ENCODE measurements at places on chromosomes 7 and 10. TPM values are rescaled to one million over a fixed set of nuclear protein-coding genes. Genes with fewer than 3 reads are reported as not detected.

Gene LIPJ
- total RNA-seq = not detected

DNA sequence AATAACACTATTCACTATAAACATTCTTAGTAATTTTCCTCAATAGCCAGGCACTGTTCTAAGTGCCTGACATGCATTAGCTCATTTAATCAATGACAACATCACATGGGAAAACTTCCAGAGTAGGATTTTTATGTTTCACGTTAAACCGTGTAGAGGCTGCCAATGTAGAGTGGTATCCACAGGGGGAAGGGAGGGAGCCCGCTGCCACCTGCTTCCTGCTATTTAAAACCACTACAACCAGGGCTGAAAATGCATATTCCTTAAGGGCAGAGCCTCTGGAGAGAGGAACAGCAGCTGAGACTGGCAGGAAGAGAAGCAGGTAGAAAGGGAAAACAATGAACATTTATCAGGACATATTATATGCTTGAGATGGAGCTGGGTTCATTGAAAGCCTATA is 684.3 kb upstream of the AUTS2 start:
- H3K4me1 ChIP-seq = no peaks in the 10 kb centered on the region
- no peak overlapping the region for H3K4me3 ChIP-seq
- DNase-seq = no peak
- H3K27me3 ChIP-seq = no peaks in the 10 kb centered on the region
- no peaks in the 10 kb centered on the region for H3K36me3 ChIP-seq

- H3K36me3 ChIP-seq = no peaks in the 10 kb centered on the region
- H3K27me3 ChIP-seq = no peaks in the 10 kb centered on the region
Measured at GRCh38 chr7:108310351-108310750, 145.9 kb downstream of the NRCAM start.

Gene PFKFB3
- 82.2 TPM for total RNA-seq

Gene GPR15LG
- not detected for total RNA-seq

DNA sequence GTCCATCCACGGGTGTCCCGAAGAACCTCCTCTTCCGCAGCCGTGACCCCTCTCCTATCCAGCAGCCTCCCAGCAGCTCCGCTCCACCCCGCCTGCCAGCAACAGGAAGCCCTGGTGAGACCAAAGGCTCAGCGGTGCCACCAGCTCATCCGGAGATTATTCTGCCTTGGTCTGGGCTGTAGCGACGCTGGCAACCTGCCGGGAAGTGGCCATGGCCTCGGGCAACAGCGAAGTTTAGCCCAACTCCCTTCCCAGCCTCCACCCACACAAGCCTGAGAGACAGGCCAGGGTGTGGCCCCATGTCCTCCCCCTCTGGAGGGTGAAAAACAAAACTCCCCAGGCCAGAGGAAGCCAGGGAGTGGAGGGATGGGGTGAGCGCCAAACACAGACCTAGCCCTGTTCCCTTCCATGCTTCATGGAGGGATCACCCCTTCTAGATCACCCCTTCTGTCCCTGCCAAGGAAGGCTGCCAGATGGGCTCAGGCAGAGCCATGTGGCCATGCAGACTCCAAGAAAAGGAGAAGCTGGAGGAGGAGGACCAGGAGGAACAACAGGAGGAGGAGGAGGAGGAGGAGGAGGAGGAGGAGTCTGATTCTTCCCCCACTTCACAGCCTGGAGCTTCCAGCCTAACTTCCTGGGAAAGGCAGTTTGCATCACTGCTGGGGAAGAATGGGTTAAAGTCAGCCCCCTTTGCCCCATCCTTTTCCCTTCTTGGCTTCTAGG is 918 bp downstream of the CALHM2 start:
- peak; percentile 65 for DNase-seq
- H3K4me3 ChIP-seq = peak overlapping the region; percentile 83
- H3K36me3 ChIP-seq = peaks cover 46% of the 10 kb centered on the region
- H3K4me1 ChIP-seq = peaks cover 65% of the 10 kb centered on the region
- H3K27me3 ChIP-seq = no peaks in the 10 kb centered on the region
- H3K27ac ChIP-seq = peak overlapping the region; percentile 92

DNA sequence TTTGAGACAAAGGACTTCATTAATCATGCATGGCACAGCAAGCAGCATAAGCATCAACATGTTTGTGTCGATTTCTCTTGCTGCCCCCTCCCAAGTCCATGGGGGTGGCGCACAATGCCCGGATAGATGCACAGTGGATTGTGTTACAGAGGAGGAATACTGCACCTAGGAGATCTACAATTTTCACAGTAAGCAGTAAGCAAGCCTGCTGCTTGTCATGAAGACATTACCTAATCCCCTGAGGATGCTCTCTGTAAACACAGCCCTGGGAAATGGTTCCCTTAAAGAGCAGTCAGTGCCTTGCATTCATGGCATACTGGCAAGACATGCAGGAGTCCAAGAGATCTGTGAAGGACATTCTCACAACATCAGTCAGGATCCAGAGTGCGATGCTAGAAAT is 137.7 kb downstream of the ETV1 start:
- H3K4me1 ChIP-seq = peaks cover 16% of the 10 kb centered on the region
- H3K4me3 ChIP-seq = no peak overlapping the region
- DNase-seq = no peak
- no peaks in the 10 kb centered on the region for H3K36me3 ChIP-seq
- H3K27me3 ChIP-seq = no peaks in the 10 kb centered on the region
- no peak overlapping the region for H3K27ac ChIP-seq

Gene FAM20C
- total RNA-seq = 0.29 TPM

DNA sequence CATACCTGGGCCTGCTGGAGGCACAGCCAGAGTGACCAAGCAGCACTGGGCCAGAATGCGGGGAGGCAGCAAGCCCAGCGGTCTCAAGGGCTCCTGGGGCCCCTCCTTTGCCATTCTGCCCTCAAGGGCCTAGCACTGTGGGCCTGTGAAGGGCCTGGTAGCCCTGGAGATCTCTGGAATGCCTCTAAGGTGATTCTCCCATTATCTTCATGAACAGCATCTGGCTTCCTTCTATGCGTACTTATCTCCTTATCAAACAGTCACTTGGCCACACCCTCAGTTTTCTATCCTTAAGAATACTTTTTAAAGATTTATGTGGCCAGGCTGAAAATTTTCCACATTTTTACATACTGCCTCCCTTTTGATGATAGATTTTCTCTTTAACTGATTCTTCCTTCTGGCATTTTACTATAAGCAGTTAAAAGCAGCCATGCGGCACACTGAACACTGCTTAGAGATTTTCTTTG is 67.5 kb upstream of the CCNY start:
- H3K27me3 ChIP-seq = no peaks in the 10 kb centered on the region
- no peak for DNase-seq
- H3K36me3 ChIP-seq = no peaks in the 10 kb centered on the region
- peaks cover 8% of the 10 kb centered on the region for H3K4me1 ChIP-seq
- no peak overlapping the region for H3K4me3 ChIP-seq
- no peak overlapping the region for H3K27ac ChIP-seq

Gene STEAP1
- not detected for total RNA-seq

DNA sequence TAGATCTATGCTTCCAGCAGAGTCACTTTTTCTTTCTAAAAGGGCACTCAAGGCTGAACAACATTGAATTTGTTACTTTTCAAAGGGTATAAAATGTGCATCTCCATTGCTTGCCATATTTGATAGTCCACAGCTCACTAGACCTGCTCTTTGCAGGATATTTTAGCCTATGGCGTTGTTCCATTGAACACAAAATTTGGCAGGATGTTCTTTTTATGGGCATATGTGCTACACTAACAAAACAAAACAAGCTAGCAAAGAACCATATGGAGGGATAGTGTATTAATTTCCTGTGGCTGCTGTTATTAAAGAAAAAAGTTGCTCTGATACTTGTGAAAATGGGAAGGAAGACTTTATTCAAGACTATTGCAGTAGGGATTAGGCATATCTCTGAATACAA is 828.7 kb downstream of the TYW1 start:
- DNase-seq = no peak
- H3K27me3 ChIP-seq = no peaks in the 10 kb centered on the region
- no peaks in the 10 kb centered on the region for H3K4me1 ChIP-seq
- no peak overlapping the region for H3K4me3 ChIP-seq
- H3K36me3 ChIP-seq = no peaks in the 10 kb centered on the region
- H3K27ac ChIP-seq = no peak overlapping the region

DNA sequence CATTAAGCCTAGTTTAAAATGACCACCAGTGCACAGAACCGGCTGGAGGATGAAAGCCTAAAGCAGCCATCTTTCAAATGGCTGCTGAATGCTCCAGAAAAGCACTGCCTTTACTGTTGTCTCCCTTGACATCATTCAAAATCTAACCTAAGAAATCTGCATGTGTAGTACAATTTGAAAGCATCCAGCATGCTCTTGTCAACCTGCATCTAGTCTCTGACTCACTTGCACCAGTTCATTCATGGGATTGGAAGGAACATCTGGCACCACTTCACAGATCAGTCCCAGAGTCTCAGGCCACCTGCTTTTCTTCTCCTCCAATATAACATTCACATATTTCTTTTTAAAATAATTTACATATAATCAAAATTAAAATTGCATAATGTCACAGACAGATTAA is 76.2 kb downstream of the RNF133 start:
- no peaks in the 10 kb centered on the region for H3K4me1 ChIP-seq
- no peak overlapping the region for H3K4me3 ChIP-seq
- DNase-seq = no peak
- H3K36me3 ChIP-seq = no peaks in the 10 kb centered on the region

DNA sequence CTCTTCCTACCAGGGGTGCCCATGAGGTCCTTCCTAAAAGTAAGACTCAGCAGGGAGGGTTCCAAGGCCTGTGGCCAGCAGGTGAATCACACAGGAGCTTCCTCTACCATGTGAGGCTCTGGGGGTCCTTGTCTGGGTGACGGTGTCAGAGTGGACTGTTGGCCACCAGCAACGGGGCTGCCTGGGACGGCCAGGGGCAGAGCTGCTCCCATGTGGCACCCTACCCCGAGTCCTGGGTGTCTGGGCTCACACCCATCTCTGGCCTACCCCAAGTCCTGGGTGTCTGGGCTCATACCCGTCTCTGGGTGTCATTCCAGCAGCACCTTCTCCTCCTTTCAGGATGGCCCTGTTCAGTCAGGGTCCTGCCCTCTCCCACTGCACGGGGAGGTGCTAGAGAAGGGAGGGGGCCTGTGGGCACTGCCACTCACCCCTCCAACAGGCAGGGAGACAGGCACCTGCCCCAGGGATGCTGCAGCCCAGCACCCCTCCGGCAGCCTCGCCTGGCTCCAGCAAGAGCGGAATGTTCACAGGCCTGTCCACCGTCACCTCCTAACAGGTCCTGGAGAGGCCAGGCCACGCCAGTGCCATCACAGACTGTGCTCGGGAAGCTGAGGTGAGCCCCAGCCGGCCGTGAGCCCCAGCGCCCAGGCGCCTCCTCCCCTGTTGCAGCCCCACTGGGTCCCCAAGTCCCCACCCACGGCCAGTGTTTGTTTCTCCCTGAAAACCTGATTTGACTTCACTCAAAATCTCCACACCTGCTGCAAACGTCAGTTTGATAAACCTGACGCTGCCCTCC is 143.7 kb downstream of the PTPRN2 start:
- H3K36me3 ChIP-seq = no peaks in the 10 kb centered on the region
- H3K27me3 ChIP-seq = no peaks in the 10 kb centered on the region
- no peaks in the 10 kb centered on the region for H3K4me1 ChIP-seq
- no peak for DNase-seq
- no peak overlapping the region for H3K27ac ChIP-seq

DNA sequence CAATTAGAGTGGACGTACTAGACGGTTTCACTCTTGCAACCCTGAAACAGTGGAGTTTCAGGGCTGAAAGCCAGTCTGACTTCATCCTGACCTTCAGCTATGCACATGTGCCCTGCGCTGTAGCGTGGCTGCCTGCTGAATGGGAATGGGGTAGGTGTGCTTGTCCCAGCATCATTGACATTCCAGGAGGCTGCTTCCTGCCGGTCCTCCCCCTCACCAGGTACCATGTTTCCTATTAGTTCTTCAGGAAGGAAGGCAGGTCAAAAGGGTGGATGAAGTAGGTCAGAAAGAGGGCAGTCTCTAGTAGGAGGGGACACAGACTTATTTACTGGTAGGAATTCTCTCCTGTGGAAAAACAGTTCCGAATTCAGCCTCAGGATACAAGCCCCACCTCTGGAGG is 551.8 kb upstream of the GALNT17 start:
- no peak for DNase-seq
- no peak overlapping the region for H3K27ac ChIP-seq
- no peaks in the 10 kb centered on the region for H3K4me1 ChIP-seq

GRCh38 chr7:39733881-39734632 is 110.7 kb downstream of the RALA start:
- H3K36me3 ChIP-seq = no peaks in the 10 kb centered on the region
- H3K4me3 ChIP-seq = peak overlapping the region; percentile 83
- DNase-seq = no peak
- peak overlapping the region; percentile 98 for H3K27ac ChIP-seq

- H3K4me3 ChIP-seq = no peak overlapping the region
- no peaks in the 10 kb centered on the region for H3K27me3 ChIP-seq
- no peaks in the 10 kb centered on the region for H3K36me3 ChIP-seq
- no peak for DNase-seq
- no peak overlapping the region for H3K27ac ChIP-seq
Measured at GRCh38 chr10:126302476-126302756, 85.9 kb downstream of the ADAM12 start.

Gene SFRP5
- total RNA-seq = not detected

- DNase-seq = no peak
- no peaks in the 10 kb centered on the region for H3K4me1 ChIP-seq
- no peaks in the 10 kb centered on the region for H3K27me3 ChIP-seq
Measured at GRCh38 chr10:122632031-122632430, 67.6 kb downstream of the C10orf120 start.

GRCh38 chr10:69961881-69962745 is 90.5 kb upstream of the MACROH2A2 start:
- H3K27ac ChIP-seq = no peak overlapping the region
- no peaks in the 10 kb centered on the region for H3K36me3 ChIP-seq
- peaks cover 7% of the 10 kb centered on the region for H3K27me3 ChIP-seq

DNA sequence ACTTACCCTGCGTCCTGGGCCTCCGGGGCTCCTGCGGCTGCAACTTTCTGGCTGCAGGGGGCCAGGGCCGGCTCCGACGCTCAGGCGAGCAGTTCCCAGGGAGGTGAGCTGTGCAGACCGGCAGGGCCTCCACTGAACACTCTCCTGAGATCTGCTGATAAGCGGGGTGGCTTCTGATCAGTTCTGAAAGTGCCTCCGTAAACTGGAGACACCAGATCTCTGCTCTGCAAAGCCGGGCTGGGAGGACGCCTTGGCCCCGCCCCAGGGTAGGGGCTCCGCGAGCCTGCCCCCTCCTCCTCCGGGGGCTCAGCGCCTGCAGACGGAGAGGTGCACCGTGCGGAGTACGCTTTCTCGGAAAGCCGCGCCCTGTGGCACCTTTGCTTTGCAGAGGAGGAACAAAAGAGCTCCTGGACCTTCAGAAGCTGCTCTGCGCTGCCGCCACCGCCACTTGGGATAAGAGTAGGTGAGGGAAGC is 141.3 kb upstream of the VKORC1L1 start:
- peaks cover 5% of the 10 kb centered on the region for H3K36me3 ChIP-seq
- H3K4me3 ChIP-seq = peak overlapping the region; percentile 10
- H3K27ac ChIP-seq = no peak overlapping the region
- peak; percentile 39 for DNase-seq

DNA sequence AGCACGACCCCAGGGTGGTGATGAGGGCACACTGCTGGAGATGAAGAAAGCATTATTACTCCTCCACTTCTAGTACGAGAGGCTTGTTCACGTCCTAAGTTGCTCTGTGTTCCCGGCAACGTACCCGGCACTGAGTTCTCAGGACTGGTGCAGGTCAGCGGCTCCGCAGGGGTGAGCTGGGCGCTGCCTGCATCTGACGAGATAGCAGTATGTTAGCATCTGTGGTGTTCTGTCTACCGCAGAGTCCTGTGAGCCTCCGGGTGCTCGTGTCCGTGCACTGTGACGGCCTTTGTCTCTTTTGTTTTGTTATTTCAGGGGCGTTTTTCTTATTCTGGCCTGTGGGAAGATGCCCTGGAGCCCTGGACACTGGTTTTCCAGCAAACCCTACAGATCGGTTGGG is 507.8 kb downstream of the DNAJB6 start:
- no peak overlapping the region for H3K27ac ChIP-seq
- no peaks in the 10 kb centered on the region for H3K36me3 ChIP-seq
- H3K27me3 ChIP-seq = peaks cover 2% of the 10 kb centered on the region
- no peak overlapping the region for H3K4me3 ChIP-seq

Measured in activated CD4-positive, alpha-beta T cell treated with anti-CD3 and anti-CD28 coated beads, Interleukin-2, amount 10 ng/mL, durations not matched to agents 7 days and 5 days (primary cell).